ENCODE measurements at places on chromosomes 6 and 20.

DNA sequence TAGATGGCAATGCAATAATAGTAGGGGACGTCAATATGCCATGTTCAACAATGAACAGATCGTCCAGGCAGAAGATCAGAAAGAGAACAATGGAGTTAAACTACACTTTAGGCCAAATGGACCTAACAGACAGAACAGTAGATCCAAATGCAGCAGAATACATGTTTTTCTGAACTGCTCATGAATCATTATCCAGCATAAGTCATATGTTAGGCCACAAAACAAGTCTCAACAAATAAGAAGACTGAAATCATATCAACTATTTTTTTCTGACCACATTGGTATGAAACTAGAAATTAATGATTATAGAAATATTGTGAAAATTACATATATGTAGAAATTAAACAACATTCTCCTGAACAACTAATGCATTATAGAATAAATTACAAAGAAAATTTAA is 10.2 kb upstream of the DEFB125 start:
- DNase-seq = no peak

- no peak for DNase-seq
Observed at GRCh38 chr6:157469378-157469777, 88.4 kb downstream of the ZDHHC14 start.

DNA sequence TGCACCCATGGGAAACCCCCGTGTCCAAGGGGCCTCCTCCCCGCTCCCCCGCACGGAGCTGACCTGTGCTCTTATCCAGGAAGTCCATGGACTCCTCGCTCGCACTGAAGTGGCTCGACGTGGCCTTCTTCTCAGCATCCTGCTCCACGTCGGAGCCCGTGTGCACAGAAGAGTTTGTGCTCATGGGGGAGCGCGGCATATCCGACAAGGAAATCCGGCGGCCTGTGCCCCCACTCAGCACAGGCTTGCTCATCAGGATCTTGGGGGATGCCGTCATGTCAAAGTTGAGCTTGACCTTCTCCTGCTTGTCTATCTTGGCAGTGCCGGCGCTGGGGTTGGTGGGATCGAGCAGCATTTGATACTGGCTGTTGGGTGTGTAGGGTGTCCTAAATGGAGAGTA is 80.2 kb downstream of the ZMYND8 start:
- DNase-seq = no peak

GRCh38 chr6:164409309-164410009 is 899.9 kb downstream of the C6orf118 start:
- no peak for DNase-seq

- no peak for DNase-seq
Observed at GRCh38 chr20:50546729-50547314, 36.6 kb downstream of the PTPN1 start.

All from kidney epithelial cell (primary cell).